GM18507 (cell line): ENCODE measurements at places on chromosomes 2 and 18.

GRCh38 chr18:44474591-44474990 lies 206.1 kb upstream of the SETBP1 start:
- no peak for DNase-seq

DNA sequence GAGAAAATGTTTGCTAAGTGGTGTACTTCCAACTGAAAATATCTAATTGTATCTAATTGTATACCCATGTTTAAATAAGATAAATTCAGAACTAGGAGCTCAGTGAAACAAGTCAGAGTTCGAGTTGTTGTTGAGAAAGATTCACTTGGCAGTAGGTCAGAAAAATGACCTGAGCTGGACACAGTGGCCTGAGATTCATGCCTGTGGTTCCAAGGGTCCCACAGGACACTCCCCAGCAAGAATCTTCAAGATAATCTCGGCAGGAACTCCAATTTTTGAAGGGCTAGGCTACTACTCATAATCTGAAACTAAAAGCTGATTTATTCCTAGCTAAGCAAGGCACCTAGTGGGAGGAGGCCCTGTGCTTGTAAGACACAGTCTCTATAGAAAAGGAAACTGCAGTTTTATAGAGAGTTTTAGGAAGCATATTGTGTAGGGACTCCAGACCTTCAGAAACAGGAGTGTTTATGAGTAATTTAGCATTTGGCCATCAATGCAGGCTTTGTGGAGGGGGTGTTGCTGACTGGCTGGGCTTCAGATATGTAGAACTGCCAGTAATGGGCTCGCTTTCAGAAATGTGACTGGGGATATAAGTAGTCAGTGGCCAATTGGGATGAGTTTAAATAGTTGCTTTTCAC lies 43.2 kb downstream of the SP140 start:
- no peak for DNase-seq

GRCh38 chr18:44321868-44322590 lies 358.7 kb upstream of the SETBP1 start:
- DNase-seq = no peak

- DNase-seq = no peak
These were observed 316.9 kb downstream of the TXNL1 start for GRCh38 chr18:56321470-56321869.

DNA sequence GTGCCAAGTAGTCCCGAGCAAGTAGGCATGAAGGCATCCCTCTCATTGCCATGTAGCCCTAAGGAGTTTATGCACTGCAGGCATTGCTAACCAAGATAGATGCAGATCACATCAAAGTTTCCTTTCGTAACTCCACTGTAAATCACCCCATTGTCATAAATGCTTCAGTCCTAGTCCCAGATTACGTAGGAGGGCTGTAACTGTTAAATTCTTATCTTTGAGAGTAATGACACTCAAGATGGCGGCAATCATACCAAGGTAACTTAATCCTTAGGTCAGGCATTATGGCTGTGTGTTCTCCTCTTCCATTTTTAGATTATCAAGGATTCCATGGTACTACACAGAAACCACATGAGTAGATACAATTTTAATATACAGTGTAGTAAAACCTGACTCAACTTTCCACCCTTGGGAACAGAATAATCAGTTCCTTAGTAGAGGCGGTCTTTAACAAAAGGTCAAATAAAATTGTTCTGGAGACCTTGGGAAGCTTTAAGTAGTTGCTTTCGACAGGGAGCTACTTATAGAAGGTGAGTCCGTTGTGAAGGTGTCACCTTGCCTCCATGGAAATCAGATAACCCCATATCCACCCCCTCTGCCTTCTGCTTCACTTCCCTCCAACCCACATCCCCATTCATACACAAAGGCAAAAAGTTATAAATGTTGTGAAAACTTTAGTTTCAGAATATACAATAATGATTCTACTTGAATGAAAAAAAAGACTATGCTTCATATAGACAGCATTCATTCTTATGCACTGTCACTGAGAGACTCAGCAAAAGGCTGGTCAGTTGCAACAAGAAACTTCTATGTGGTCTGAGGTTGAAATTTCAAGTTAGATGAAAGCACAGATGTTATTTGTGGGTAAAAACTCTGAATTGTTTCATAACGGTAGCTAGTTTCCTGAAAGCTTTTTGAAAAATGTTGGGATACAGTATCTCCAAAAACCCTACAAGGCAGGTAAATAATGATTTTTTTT lies 64.8 kb upstream of the GALNT5 start:
- DNase-seq = no peak

DNA sequence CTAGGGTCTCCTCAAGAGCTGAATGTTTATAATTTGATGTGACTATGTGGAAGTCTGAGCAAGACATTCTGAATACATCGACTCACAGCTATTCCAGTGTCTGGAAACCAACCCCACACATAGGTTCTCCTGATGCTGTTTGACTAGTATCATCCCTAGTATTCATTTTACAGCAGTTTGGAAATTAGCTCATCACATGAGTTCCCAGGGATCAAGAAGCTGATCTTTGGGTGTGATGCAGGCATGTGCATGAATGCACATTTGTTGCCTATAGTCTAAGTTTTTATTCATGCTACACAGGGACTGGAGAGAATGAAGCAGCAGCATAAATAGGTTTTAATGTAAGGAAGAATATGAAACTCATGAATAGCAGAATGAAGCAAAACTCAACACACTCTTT lies 284.3 kb upstream of the SPRED2 start:
- no peak for DNase-seq

DNA sequence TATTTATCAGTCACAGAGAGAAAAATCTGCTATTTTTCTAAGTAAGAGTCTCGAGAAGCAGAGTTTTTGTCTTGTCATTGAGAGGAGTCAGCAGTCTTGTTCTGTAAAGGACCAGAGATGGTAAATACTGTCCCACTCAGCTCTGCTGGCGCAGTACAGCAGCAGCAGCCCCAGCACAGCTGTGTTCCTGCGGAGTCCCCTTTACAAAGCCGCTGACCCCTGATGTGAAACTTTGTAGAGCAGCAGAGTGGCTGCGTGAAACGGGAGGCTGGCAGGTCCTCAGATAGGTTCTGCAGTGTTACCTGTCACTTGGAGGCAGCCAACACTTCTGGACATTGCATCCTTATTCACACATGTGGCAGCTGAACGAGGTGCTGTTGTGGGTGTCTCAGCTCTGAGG lies 45.2 kb downstream of the TMEM185B start:
- DNase-seq = no peak

DNA sequence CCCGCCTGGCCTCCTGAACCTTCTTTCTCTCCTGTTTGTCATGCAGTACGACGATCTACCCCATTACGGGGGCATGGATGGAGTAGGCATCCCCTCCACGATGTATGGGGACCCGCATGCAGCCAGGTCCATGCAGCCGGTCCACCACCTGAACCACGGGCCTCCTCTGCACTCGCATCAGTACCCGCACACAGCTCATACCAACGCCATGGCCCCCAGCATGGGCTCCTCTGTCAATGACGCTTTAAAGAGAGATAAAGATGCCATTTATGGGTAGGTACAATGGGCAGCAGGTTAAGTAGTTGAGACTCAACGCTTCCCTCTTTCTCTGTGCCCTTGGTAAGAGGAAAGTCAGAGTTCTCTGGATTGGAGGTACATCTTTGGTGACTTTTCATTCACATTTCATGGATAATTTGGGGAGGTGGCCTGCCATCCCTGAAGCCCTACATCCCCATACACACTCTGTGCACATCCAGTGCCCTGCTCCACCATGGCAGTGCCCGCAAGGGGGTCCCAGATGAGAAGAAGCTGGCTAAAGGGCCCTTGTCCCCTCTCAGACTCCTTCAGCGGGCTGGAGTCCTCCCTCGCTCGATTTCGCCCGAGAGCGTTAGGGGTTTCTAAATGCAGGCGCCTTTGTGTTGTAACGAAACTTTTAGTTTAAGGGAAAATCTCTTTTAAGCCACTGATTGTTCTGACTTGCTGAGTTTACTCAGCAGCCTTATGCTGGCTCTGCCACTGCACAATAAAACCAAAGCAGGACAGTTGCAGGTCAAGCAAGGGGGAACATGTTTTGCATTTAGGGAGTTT lies 3.0 kb downstream of the MEIS1 start:
- DNase-seq = no peak

GRCh38 chr2:36473230-36473629 lies 117.7 kb downstream of the CRIM1 start:
- DNase-seq = no peak

- no peak for DNase-seq
These were observed 20.4 kb downstream of the LYPD6B start for GRCh38 chr2:149058936-149059335.

DNA sequence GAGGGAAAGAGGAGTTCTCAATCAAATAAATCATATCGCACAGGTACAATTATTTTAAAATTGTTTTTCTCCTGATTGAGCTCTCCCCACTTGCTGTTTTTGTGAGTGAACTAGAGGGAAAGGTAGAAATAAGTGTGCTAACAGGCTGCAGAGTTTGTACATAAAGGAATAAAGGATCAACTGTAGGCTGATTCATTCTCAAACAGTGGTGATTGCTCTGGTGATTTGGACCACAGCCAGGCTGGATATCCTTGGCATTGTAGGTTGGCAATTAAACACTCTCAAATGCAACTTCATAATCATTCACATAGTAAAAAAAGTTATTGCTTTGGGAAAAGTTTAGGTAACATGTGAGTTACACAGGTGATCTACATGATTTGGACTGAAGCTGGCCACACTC lies 29.8 kb downstream of the LRP1B start:
- DNase-seq = no peak

DNA sequence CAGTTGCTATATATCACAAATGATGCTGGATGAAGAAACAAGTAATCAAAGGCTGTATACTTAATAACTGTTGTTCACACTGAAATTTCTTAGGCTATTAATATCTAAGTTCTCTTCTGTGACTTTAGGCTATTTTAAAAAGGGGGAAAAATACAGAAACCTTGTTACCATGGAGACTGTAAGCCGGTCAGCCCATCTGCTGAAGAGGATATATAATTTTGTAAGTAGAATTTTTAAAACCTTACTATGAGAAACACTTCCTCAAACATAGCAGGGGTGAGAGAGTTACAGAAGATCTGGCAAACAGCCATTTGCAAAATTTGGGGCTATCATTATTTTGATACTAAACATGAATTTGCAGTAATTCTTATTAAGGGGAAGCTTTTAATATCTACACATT lies 27.8 kb downstream of the CACNB4 start:
- DNase-seq = no peak

GRCh38 chr2:202314116-202314515 lies 48.6 kb downstream of the NOP58 start:
- DNase-seq = no peak

DNA sequence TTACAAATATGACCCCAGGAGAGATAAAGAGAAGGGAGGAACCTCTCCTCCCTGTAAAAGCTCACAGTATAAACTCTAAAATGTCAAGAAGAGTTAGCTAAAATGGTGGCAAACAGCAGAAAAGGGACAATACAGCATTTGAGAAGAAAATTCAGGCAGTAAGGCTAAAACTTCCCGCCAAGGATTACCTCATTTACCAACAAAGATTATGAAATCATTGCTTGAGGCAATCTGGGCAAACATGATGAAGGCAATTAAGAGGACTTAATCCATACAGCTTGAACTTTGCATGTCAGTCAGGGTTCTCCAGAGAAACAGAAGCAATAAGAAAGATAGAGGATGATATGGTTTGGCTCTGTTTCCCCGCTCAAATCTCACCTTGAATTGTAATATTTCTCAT lies 81.4 kb downstream of the CMPK2 start:
- no peak for DNase-seq

DNA sequence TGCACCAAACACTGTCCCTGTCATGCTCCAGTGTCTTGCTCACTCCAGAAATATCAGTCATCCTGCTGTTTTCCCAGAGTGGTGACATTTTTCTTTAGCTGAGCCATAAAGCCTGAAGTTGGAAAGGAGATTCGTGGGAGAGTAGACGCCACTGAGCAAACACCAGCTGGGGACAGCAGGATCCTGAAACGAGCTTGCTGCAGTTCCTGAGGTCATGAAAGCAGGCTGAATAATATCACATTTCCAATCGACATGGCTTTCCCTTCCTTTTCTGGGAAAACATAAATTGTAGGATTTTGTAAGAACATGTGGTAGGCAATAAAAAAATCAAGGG lies 276.4 kb downstream of the CDCA7 start:
- DNase-seq = no peak

GRCh38 chr2:234641086-234641485 lies 144.2 kb upstream of the ARL4C start:
- no peak for DNase-seq

DNA sequence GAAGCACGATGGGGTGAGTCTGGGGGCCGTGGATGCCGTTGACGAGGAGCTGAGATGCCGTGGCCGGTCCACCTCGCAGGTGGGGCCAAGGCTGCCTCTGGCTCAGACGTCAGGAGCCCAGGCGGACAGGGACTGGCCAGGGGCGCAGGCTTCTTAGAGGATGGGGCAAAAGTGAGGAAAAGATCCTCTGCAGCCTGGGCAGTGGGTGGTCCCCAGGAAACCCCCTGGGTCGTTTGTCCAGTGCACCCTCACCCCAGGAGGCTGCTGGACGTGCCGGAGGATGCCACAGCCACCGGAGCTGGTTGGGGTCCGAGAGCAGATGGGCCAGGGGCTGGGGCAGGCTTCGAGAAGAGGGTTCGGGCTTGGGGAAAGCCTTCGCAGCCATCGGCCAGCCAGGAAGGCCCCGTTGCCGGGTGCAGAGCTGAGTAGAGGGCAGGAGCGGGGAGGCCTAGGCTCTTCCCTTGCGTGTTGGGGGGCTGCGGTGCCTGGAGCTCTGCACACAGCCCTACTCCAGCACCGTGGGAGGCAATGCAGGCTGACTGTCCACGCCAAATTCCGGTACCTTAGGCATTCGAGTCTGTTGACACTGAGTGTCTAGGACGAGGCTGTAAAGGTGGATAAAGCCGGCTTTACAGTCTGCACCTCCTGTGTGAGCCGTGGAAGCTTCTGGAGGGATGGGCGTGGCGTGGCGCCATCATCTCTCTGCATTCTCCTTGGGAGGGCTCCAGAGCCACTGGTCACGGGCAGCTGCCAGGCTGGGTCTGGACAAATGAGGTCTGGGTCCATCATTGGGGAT lies 18.8 kb downstream of the GPC1 start:
- no peak for DNase-seq

DNA sequence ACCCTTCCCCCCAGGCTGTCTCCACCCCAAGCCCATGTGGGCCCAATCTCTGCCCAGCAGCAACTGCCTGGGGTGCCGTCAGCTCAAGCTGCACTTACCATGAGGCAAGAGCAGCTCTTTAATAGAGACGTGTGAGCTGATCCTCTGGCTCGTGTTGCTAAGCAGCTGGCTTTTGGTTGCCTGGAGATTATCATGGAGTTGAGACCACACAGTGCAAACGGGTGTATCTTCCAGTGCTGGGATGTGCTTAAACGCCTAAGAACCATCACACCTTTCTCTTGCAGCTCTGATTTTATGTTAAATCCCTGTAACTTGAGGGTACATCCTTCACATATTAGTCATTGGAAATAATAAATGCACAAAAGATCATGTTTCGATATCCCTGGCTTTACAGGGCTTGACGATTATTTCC lies 271.1 kb downstream of the PRKCE start:
- DNase-seq = no peak
